ENCODE measurements at places on chromosomes 2 and 18.

DNA sequence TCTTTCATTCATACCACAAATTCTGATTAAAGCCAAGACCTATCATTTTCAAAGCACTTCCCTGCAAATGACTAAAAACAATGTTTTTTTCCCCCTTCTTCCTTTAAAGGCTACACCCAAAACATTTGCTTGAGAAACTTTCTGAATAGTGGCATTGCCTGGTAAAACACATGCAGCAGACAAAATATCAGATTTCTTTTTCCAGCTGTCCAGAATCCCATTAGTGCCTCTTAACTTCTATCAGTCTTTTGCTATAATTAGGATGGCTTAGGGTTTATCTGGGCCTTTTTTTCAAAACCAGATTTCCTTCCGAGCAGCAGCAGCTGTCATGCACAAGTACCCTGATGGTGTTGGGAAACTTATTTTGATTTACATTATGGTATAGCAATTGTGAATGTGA, 50.6 kb downstream of the ALPK2 start:
- DNase-seq: no peak

- no peak for DNase-seq
Measured at GRCh38 chr2:3469486-3469885, 49.8 kb downstream of the ADI1 start.

DNA sequence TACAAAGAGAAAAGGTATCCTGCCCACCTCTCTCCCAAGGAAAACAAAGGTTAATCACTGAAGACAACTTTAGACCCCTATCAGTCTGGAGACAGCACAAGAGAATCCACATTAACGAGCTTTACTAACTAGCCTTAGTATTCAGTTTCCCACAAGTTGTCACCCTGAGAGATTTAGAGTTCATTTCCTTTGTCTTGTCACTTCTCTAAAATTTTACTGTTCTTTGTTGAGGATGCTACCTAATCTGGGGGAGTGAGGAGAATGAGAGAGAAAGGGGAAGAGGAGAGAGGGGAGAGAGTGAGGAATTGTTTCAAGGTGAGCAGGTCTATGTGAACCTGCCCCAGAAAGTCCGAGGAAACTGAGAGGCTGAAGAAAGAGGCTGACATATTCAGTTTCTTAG, 28.4 kb downstream of the C2orf76 start:
- DNase-seq: no peak

- no peak for DNase-seq
Measured at GRCh38 chr2:51710222-51710621, 678.3 kb upstream of the NRXN1 start.

DNA sequence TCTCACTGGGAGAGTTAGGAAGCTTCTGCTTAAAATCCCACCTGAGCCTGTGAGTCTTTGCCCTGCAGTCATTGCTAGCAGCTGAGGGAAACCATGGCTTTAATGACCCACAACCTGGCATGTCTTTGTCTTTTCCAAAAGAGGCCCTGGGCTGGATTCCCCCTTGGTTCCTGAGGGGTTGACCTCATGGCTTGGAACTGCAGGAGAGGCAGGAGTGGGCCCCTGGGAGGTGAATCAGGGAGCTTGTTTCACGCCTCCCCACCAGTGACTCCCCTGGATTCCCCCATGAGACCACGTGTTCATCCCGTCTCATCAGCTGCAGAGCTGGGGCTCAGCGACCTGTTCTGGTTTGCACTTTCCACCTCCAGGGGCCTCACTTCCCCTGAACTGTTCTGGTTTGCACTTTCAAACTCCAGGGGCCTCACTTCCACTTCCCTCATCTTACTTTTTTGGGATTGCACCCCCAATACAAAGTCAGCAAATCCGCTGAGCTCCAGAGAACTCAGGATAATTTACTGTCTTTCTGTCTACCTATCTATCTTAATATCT, 58.5 kb upstream of the TMEM18 start:
- no peak for DNase-seq

Data from activated naive CD4-positive, alpha-beta T cell (primary cell).